Stimulated activated CD8-positive, alpha-beta memory T cell treated with anti-CD3 and anti-CD28 coated beads, Interleukin-15, amount 100 ng/mL, for 1 hour (primary cell): ENCODE measurements at places on chromosomes 2 and 18.

DNA sequence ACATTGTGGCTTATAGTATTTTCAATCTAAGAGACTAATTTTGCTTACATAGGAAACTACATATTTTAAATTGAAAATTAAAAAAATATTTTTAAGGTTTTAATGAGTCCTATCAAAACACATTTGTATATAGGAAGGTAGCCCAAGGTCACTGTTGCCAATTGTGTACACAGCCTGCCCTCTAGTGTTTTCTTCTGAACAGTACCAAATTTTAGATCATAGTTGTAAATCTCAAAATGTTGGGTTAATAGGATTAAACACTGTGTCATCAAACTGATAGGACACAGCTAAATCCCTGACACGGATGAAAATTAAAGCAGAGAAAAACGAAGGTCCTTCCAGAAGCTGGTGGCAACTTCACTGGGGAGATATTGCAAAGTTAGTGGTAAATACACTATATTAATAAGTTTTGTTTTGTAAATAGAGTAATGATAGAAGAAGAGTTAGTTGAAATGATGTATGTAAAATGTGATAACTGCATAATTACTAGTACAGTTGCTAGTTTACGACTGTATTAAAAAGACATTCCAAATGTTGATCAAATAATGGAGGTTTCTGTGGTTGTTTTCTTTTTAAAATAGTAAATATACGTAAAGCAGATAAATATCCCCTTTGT is 19.7 kb downstream of the CLUL1 start:
- no peak for DNase-seq

DNA sequence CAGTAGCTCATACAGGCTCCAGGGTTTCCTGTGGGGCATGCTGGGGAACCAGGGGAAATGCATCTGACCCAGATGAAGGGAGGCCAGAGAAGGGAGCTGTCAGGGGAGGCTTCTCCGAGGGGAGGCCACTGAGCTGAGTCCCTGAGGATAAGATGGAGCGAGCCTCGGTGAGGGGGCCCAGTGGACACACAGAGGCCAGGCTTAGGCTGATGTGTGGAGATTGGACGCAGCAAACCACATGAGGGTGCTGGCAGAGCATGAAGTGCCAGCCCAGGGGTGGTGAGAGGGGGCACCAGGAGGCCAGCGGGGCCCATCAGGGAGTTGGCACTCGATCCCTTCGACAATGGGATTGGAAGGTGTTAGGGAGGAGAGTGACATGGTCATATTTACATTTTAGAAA is 235.0 kb downstream of the KLHL29 start:
- DNase-seq, result no peak

- no peak for DNase-seq
Observed at GRCh38 chr2:3222636-3223035, 155.0 kb downstream of the EIPR1 start.

DNA sequence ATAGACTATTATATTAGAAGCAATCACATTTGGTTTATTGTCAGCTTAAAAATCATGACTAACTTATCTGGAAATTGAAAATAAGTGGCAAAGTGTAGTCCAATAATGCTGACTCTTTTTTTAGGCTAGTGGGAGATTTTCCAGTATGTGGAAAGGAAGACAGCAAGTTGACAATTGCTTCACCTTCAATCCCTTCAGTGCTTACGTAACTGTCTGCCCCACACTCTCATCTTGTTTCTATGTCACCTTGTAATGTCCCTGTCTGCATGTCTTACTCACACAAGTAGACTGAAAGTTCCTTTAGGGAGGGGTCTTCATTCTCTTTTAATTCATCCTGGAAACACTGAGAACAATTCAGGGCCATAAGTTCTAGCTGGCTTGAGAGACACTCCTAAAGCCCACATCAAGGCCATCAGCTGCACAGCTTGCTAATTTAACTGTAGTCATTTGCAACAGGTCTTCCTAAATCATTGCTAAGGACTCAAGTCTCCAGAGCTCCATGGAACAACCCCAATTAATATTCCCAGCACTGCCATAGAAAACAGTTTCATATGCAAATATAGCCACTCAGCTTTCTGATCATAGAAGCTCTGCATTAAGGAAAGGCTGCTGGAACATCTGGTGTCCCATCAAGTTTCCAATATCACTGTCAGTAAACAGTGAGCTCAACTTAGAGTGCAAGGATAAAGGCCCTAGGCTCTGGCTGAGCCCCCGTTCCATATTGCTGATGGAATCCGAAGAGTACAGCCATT is 230.5 kb downstream of the ETAA1 start:
- no peak for DNase-seq

- no peak for DNase-seq
Observed at GRCh38 chr2:178173657-178174056, 20.7 kb upstream of the OSBPL6 start.

DNA sequence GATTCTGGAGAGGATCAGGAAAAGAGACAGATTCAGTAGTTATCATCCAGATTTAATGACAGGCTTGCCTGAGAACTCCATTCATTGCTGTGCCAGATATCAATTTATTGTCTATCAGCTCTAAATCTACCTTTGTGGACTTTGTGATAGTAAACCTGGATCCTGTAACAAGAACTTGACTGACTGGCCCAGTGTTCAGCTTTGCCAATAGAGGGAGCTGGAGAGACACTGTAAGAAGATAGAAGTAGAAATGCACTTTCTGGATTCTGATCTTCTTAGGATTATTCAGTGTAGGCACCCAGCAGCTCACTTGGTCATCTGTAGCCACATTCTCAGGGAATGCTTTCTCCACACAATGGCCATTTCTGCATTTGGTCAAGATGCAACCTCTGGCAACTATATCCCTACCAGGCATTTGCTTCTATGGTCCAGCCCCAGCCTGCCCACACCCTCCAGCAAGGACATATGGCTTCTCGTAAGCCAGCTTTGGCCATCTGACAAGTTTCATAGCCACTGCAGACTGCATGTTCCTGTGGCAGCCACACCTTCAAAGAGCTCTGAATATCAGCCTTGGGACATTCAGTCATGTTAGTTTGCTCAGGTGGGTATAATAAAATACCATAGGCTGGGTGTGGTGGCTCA is 6.1 kb upstream of the SERPINB8 start:
- DNase-seq, result no peak

DNA sequence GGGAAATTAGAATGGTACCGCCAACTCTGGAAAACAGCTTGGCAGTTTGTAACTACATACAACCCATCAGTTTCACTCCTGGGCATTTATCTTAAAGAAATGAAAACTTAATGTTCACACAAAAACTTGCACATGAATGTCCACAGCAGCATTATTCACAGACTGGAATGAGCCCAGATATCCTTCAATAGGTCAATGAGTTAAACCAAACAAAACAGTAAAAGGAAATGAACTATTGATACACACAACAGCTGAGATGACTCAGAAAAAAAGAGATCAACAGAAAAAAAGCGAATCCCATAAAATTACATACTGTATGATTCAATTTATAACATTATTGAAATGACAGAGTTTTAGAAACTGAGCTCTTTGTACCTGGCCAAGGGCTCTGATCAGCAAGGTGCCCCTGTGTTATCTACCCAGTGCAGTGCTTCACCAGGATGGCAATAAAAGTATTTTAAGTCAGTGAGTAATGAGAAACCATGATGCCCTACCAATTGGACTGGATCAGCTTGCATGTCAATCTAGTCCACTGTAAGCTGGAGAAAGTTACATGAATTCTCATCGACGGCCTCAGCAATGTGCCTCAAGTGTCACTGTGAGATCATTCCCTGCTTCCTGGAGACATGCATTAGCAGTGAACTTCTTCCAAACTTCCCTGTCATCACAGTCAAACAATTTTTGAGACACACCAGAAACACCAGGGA is 21.9 kb downstream of the TMEM237 start:
- DNase-seq, result no peak

DNA sequence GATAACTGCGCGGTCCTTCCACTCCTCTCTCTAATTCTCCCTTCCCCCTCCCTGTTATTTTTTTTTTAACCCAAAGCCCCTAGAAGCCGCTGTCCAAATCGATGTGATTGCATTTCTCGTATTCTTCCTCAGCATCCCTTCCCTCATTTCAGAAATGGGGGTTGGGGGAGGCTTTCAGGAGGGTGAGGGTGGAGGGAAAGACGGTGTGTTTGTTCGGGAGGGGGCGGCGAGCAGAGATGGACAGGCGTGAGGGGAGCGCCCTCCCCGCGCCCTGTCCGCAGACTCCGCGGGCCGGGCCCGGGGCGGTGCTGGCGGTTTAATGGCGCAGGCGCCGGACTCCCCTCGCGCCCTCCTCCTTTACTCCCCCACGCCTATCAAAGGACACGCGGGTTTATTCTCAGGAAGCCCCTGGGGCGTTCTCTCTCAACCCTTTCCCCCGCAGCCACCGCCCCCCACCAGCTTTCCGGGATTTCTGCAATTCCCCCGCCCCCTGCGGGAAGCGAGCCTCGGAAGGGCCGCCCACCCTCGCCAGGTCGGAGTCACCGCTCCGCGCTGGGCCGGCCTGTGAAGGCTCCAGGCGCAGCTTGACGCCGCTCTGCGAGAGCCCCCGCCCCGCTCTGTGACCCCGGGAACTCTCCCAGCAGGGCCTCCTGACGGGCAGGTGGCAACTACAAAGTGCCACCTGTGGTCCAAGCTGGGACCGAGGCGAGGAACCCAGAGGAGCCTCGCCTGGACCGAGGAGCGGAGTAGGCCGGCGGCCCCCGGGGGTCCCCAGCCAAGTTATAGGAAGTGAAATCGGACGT is 981 bp downstream of the ST8SIA3 start:
- DNase-seq, result no peak

DNA sequence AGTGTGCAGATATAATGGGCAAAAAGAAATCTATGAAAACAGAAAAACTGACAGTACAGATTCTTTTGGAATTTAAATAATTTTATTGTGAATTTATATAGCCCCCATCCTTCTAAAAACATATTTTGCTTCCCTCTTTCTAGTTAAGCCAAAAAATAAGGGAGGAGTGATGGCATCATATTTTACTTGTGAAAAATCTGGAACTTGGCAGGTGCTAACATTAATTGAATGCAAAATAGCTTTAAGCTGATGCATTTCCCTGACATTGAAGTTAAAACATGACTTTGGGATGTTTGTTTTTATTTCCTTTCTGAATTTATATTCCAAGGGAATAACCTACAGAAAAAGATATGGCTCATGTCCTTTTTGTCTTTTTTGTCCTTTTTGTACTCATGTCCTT is 82.6 kb upstream of the RBM44 start:
- DNase-seq, result no peak

DNA sequence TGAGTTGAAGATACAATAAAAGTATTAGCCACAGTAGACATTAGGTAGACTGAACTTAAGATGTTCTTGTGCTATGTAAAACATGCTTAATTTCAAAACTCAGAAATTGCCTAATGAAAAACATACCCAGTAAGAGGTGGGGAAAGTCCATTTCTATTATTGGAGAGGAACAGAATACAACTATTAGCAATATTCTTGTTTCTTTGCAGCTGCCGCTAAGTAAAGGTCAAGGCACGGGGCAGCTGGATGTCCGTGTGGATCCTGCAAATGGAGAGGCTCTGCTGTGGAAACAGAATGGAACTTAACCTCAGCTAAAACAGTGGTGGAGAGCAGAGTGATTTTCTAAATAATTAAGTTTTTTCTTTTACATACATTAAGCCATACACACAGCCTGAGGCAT is 139.2 kb upstream of the ARHGAP28 start:
- DNase-seq, result no peak

DNA sequence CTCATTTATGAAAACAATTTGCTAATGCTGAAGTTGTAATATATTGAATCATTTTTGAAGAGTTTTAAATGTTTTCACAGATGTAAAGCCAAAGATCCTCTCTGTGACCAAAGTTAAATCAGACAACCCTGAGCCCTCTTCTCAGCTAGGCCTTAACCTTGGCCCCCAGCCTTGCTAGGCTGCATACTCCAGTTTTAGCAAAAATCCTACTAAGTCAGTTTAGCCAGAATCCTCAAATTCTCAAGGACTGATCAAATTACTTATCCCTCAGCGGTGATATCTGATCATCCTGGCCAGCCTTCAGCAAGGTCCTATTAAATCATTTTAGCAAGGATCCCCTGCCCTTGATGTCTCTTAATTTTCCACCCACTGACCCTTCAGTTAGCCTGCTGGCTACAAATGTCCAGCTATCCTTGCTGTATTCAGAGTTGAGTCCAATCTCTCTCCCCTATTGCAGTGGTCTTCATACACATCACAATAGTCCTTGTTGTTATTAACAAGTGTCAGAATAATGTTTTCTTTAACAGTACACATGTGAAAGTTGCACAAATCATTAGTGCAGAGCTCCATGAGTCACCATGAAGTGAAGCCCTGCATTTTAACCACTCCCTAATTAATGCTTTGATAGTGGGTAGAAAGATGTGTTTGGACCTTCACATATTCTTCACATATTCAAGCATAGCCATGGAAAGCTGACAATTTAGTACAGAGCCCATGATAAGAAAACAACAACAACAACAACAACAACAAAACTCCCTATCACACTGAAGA is 206.4 kb downstream of the NBAS start:
- no peak for DNase-seq

DNA sequence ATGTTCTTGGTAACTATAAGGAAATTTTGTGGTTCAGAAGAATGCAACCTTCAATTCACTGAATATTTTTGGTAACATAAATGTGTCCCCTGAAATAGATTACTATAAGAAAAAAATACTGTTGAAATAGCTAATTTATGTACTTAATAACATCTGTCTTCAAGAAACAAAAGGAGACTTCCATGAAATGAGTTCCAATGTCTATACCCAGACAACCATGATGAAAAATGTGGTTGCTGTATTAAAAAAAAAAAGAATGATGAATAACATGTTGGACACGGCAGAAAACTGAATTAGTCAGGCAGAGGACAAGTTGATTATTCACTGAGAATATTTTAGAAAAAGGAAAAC is 98.5 kb downstream of the TACR1 start:
- no peak for DNase-seq

- no peak for DNase-seq
Observed at GRCh38 chr2:189221811-189222467, 42.4 kb upstream of the COL5A2 start.

- no peak for DNase-seq
Observed at GRCh38 chr2:139652385-139652784, 872.2 kb upstream of the NXPH2 start.

GRCh38 chr18:26653943-26654615 is 105.7 kb upstream of the KCTD1 start:
- no peak for DNase-seq

DNA sequence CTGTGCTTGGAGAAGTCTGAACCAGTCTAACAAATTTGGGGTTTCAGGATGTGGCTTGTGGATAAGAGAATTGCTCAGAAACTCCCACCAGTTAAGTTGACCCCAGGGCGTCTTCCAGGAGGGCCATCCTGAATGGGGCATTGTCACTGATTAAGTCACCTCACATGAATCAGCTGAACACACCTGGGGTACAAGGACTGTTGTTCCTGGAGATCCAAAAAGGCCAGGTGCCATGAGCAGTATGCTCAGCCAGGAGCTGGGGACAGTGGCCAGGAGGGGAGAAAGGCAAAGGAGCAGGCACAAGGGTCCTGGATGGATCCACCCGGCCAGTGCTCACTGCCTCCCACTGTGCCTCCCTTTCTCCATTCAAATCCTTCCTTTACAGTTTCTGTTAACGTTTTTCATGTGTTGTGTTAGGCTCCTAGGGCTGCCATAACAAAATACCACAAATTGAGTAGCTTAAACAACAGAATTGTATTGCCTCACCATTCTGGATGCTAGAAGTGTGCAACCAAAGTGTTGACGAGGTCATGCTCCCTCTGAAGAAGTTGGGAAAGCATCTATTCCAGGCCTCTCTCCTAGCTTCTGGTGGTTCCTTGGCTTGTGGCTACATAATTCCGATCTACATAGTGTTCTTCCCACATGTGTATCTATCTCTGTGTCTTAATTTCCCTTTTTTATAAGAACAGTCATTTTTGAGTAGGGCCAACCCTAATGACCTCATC is 33.4 kb downstream of the TRABD2A start:
- DNase-seq, result no peak

GRCh38 chr18:11999429-11999828 is 18.1 kb downstream of the IMPA2 start:
- no peak for DNase-seq
